ENCODE measurements at places on chromosomes 13 and 19.
A peak's percentile ranks its signal among the peaks of the same experiment; 100 is the strongest.

- no peak for DNase-seq
These were observed 27.2 kb downstream of the DOCK9 start for GRCh38 chr13:98950705-98951104.

GRCh38 chr13:50995854-50996253 is 86.3 kb downstream of the RNASEH2B start:
- DNase-seq: no peak

GRCh38 chr19:14401468-14402195 is 17.5 kb downstream of the DDX39A start:
- no peak for DNase-seq

DNA sequence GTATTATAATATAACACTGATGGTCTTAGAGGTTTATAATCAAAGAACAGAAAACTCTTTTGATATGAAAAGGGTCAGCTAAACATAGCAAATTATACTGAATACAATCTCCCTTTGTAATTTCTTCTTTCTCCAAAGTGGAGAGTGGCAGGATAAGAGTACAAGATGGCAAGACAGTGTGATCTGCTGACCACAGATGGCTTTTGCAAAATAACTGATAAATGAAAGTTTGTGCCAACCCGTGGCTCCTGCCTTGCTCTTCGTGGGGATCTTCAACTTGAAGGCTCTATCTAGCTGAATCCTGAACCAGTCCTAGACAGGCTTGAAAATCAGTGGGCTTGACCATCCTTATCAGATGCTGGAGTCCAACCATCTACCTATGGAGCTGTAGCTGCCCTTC is 185.7 kb downstream of the VWA8 start:
- DNase-seq: no peak

GRCh38 chr13:76883236-76883635 is 3.0 kb downstream of the KCTD12 start:
- DNase-seq: no peak

- no peak for DNase-seq
These were observed 346.4 kb downstream of the FGF9 start for GRCh38 chr13:22017226-22017625.

DNA sequence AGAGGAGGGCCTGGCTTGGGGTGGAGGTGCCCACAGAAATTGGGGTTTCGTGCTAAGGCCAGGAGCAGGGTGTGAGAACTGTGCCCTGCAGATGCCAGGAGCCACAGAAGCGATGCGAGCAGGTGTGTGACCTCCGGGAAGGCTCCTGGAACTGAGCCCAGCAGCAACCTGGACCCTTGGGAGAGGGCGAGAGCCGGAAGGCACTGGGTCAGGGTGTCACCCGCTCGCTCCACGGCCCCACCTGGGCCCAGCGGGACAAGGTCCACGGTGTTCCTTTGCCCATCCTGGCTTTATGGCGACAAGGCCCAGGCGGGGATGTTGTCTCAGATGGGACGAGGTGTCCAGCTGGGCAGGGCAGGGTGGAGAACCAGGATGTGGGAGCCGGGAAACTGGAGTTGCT is 4.2 kb downstream of the MISP start:
- no peak for DNase-seq

GRCh38 chr13:104320446-104320845 is 1254.2 kb upstream of the SLC10A2 start:
- DNase-seq: no peak

- no peak for DNase-seq
These were observed 48.3 kb upstream of the KLF12 start for GRCh38 chr13:74182491-74182890.

- no peak for DNase-seq
These were observed 18.9 kb downstream of the ELAVL1 start for GRCh38 chr19:7986321-7987113.

DNA sequence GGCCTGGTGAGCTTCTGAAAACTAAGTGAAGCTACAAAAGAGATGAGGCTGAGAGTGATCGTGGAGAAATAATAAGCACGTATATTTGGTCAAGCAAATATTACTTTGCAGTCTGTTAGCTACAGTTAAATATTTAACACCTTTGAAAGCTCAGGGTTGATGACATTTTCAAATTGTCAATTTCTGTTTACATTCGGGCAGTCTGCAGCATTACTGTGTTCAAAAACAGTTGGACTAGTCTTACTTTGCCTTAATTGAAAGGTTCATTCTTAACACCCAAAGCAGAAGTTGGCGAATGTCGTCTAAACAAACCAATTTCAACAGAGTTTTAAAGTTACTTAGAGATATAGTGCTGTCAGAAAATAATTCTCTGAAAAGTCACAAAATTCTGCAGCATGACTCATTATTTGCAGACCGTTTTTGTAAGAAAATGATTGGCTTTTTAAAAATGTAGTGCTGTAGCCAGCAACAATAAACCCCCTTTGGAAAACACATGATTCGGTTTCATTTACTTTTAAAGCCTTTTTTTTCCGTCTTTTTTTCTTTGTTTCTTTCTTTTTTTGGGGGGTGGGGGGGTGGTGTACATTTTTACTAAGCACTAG is 549.0 kb downstream of the GPC6 start:
- DNase-seq: no peak

GRCh38 chr19:4713384-4713951 is 10.2 kb downstream of the DPP9 start:
- DNase-seq: no peak

- DNase-seq: no peak
These were observed 344.1 kb downstream of the UQCRFS1 start for GRCh38 chr19:28868836-28869235.

- no peak for DNase-seq
These were observed 59.0 kb downstream of the WDFY2 start for GRCh38 chr13:51643105-51643881.

DNA sequence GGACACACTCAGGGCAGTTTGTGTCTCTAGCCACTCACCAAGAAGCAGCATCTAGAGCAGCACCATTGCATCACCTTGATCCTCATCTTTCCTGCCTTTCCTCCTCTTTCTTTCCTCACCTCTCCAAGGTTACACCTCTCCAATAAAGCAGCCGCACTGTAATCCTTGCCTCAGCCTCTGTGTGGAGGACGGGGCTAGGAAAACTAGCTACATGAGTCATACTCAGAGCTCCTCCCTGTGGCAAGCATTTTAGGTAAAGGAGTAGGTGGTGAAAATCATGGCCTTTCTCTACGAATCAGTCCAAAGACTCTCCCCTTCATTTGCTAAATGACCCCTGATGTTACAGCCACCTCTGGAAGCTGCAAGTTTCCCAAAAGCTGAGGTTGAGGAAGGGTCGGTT is 108.9 kb downstream of the DNAJC15 start:
- DNase-seq: no peak

GRCh38 chr13:95181586-95181985 is 119.7 kb downstream of the ABCC4 start:
- DNase-seq: no peak

DNA sequence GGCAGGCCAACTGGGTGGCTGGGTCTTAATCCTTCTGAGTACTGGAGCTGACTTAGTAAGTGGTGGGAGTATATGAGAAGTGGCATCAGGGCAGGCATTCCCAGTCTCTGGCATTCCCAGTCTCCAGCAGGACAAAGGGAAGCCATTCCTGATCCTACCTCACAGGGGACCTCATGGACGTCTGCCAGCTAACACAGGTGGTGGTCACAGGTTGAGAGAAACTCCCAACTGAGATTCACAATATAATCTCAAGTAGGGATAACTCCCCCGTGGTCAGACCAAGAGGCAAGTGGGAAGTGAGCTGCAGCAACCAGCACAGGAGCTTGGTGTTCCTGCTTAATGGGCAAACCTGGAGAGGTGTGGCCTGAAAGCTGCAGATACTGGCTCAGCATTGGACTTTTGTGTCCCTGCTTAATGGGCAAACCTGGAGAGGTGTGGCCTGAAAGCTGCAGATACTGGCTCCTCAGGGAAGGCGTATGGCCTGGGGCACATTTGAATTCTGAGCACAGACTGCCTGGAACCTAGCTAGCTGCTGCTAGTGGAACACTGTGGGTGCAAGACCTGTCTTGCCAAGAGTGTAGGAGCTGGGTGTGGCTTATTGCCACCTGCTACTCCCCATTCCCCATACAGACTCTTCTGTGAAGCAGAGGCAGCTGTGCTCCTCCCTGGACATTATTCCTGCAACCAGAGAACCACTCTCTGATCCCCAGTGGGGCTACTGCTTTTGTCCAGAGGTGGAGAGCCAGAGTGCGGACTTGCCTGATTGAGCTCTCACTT is 25.9 kb upstream of the OR10H2 start:
- no peak for DNase-seq

DNA sequence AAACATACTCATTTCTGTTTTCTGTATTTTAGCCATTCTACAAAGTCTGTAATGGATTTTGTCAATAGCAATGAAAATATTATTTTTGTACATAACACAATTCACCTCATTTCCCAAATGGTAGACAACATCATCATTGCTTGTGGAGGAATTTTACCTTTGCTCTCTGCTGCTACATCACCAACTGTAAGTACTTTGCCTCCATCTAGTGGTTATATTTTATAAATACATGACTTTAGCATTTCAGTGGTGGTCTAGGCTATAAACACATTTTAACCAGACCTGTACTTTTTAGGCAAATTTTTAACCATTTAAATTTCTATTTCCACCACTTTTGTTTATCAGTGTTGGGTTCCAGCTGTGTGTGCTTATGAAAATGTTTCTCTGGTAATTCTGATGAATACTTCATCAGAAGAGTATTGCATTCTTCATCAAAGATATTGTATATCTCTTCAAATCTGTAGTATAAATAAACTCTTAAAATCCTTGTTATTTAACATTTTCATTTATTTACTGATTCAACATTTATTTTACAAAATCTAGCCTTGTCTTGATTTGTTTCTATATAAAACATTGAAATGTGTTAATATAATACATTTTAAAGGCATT is 222.4 kb downstream of the NBEA start:
- no peak for DNase-seq

GRCh38 chr13:30499338-30499737 is 33.6 kb upstream of the HMGB1 start:
- DNase-seq: no peak

- DNase-seq: no peak
These were observed 1051.5 kb downstream of the DIAPH3 start for GRCh38 chr13:59112221-59112718.

GRCh38 chr19:1312767-1313694 is 27.4 kb downstream of the EFNA2 start:
- DNase-seq: no peak

DNA sequence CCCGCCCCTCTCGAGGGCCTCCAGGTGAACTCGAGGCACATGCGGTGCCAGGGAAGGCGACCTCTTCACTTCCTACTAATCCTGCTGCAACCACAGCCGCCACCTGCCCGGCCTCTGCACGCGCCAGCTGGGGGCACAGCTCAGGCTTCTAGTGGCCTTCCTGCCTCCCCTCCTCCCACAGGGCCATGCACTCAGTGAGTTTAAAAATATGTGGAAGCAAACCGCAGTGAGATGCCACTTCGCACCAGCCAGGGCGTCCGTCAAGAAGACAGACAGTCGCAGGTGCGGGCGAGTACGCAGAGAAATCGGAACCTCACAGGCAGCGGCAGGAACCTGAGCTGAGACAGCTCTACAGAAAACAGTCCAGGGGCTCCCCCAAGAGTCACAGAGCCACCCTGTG is 10.4 kb downstream of the LMNB2 start:
- peak; percentile 43 for DNase-seq

DNA sequence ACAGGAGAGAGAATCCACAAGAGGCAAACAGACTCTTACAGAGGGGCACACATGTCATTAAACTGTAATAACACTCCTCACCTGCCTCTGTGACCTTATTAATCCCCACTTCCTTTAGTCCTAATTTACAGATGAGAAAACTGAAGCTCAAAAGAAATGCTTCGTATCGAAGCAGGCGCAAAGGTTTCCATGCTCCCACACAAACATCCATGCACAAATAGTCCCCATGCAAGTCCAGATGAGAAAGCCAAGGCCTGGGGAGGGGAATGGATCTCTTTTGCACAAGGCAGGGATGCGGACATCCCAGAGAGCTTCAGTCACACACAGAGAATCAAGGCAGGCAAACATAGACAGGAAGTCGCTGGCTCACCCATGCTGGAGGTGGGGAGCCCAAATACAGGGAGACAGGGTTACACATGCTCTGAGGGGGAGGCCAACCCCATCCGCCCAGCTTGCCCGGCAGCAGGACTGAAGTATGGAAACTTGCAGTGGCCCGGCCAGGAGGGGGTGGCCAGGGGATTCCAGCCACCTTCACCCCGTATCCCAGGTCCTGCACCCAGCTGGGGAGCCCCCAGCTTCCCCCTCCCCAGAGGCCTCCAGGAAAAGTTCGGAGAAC is 468 bp downstream of the S1PR5 start:
- DNase-seq: no peak

GRCh38 chr19:42362342-42362741 is 27.8 kb downstream of the CNFN start:
- no peak for DNase-seq

- DNase-seq: no peak
These were observed 20.4 kb downstream of the CYP2F1 start for GRCh38 chr19:41134616-41135015.

DNA sequence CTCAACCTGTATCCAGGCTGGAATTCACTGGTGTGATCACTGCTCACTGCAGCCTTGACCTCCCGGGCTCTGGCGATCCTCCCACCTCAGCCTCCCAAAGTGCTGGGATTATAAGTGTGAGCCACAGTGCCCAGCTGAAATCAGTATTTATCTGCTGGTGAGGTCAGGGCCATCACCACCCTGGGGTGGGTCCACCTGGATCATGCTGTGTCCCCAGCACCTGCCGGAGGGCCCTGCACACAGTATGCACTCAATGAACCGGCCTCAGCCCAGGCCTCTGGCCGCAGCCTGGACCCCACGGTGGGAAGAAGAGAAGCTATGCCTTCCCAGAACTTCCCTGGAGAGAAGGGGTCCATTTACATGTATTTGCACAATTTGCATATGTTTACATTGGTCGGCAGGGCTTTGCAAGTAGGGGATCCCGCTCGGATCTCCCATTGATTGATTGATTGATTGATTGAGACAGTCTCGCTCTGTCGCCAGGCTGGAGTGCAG is 2.6 kb upstream of the SLC5A5 start:
- DNase-seq: no peak

DNA sequence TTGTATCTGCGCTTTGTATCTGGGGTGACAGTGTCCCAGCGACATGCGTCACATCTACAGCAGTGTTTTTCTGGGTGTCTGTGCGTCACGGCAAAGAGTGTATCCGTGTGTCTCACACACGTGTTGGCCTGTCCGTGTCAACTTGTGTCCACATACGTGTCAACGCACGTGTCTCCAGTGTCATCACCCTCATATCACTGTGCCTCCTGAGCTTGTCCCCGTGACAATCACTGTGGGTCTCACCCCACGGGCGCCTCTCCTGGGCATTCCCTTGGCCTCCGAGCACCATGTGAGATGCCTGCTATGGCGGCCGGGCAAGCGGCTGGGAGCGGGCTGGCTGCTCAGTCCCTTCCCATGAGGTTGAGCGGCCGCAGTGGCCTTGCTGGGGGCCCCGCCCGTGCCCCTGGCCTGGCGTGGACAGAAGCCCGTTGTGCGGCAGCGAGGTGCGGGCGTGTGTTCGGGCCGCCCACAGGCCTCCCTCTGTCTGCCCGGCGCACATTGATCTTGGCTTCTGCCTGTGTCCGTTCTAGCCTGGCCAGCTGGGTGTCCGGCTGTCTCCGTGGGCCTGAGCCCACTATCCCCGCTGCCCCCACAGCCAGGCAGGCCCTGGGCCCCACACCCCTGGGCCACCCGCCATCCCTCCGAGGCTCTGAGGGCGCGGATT is 6.4 kb downstream of the NFIX start:
- no peak for DNase-seq
